ENCODE measurements at places on chromosomes 3 and 15. TPM values are rescaled to one million over a fixed set of nuclear protein-coding genes. Genes with fewer than 3 reads are reported as not detected.
A peak's percentile ranks its signal among the peaks of the same experiment; 100 is the strongest.

GRCh38 chr3:33388374-33389100 lies 51.7 kb downstream of the UBP1 start:
- H3K36me3 ChIP-seq: peaks cover 93% of the 10 kb centered on the region
- H3K4me3 ChIP-seq: no peak overlapping the region
- no peaks in the 10 kb centered on the region for H3K27me3 ChIP-seq

DNA sequence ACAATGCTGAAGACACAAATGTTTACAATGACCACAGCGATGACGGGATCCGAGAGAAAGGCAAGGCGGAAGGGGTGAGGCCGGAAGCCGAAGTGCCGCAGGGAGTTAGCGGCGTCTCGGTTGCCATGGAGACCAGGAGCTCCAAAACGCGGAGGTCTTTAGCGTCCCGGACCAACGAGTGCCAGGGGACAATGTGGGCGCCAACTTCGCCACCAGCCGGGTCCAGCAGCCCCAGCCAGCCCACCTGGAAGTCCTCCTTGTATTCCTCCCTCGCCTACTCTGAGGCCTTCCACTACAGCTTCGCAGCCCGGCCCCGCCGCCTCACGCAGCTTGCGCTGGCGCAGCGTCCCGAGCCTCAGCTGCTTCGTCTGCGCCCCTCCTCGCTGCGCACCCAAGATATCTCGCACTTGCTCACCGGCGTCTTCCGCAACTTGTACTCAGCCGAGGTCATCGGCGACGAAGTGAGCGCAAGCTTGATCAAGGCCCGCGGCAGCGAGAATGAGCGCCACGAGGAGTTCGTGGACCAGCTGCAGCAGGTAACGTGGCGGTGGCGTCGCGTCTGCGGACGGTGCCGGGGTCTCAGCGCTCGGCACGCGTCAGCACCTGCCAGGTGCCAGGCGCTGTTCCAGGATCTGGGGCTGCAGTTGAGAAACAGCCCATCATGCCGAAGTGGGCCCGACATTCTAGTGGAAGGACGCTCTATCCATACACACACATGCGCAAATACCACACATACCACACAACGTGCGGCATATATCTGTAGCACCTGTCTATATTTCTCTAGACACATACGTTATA lies at the start of gene DLEC1:
Gene DLEC1 (plus strand): TSS at position 108 of the 798 bp plus-strand sequence. CDS start 18 bp downstream, at position 126.
- no peaks in the 10 kb centered on the region for H3K36me3 ChIP-seq
- no peaks in the 10 kb centered on the region for H3K27me3 ChIP-seq
- H3K27ac ChIP-seq: peak within 1 kb of the TSS; percentile 4
- H3K4me1 ChIP-seq: no peaks in the 10 kb centered on the region
- DNase-seq: peak; percentile 88

- H3K36me3 ChIP-seq: no peaks in the 10 kb centered on the region
- H3K27me3 ChIP-seq: no peaks in the 10 kb centered on the region
- no peak for DNase-seq
- H3K4me3 ChIP-seq: no peak overlapping the region
- no peak overlapping the region for H3K27ac ChIP-seq
These were observed 253.7 kb upstream of the TGFBR2 start for GRCh38 chr3:30352410-30353318.

GRCh38 chr15:84983294-84983693 lies 1.6 kb downstream of the PDE8A start:
- no peak for DNase-seq
- H3K36me3 ChIP-seq: no peaks in the 10 kb centered on the region
- peaks cover 29% of the 10 kb centered on the region for H3K4me1 ChIP-seq
- H3K4me3 ChIP-seq: peak overlapping the region; percentile 95
- no peaks in the 10 kb centered on the region for H3K27me3 ChIP-seq

- peak within 1 kb of the TSS; percentile 86 for H3K4me3 ChIP-seq
- peak; percentile 96 for DNase-seq
- H3K4me1 ChIP-seq: peaks cover 17% of the 10 kb centered on the region
- no peaks in the 10 kb centered on the region for H3K27me3 ChIP-seq
- peak within 1 kb of the TSS; percentile 91 for H3K27ac ChIP-seq
- peaks cover 22% of the 10 kb centered on the region for H3K36me3 ChIP-seq
These were observed at the start of gene TAMM41 for GRCh38 chr3:11846281-11847266. TSS of gene TAMM41 (minus strand) at chr3:11846885. CDS start at chr3:11846636, 249 bp downstream.

GRCh38 chr15:42371096-42371495 lies 11.8 kb downstream of the CAPN3 start:
- no peak overlapping the region for H3K4me3 ChIP-seq
- no peaks in the 10 kb centered on the region for H3K36me3 ChIP-seq
- no peak for DNase-seq

The BLM gene
- total RNA-seq: 1.5 TPM

The MCCC1 gene
- 61.4 TPM for total RNA-seq

The SLC2A2 gene
- not detected for total RNA-seq

The ZNF80 gene
- not detected for total RNA-seq

The EXD1 gene
- total RNA-seq: not detected

The TLR9 gene
- 0.87 TPM for total RNA-seq
